ENCODE measurements at places on chromosomes 2 and 18. TPM values are rescaled to one million over a fixed set of nuclear protein-coding genes. Genes with fewer than 3 reads are reported as not detected.

Gene ANKZF1
- total RNA-seq, result 22.4 TPM

Gene CAVIN2
- total RNA-seq, result 145 TPM

DNA sequence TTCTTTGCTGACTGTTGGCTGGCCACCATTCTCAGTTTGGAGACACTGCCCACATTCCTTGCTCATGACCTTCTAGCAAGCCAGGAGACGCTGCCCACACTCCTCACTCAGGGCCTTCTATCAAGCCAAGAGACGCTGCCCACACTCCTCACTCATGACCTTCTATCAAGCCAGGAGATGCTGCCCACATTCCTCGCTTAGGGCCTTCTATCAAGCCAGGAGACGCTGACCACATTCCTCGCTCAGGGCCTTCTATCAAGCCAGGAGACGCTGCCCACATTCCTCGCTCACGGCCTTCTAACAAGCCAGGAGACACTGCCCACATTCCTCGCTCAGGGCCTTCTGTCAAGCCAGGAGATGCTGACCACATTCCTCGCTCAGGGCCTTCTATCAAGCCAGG is 131.3 kb upstream of the CBLN2 start:
- DNase-seq, result no peak

DNA sequence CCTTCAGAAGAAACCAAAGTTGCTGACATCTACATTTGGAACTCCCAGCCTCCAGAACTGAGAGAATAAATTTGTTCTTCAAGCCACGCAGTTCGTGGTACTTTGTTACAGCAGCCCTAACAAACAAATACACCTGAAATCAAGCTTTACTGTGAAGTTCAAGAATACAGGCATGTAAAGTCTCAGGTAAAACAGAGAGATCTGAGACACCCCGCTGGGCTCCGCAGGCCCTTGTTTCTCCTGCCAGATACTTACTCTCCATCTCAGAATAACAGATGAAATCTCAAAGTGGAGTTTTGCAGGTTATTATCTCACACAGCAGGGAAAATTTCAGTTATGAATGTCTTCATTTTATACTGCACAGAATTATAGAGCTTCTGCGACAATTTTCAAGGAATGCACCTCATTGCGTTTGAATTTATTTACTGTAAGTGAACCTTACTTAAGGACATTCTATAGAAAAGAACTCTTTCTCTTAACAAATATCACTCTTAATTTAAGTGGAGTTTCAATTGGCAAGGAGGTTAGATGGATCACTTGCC is 492.4 kb upstream of the LRATD1 start:
- DNase-seq, result no peak

DNA sequence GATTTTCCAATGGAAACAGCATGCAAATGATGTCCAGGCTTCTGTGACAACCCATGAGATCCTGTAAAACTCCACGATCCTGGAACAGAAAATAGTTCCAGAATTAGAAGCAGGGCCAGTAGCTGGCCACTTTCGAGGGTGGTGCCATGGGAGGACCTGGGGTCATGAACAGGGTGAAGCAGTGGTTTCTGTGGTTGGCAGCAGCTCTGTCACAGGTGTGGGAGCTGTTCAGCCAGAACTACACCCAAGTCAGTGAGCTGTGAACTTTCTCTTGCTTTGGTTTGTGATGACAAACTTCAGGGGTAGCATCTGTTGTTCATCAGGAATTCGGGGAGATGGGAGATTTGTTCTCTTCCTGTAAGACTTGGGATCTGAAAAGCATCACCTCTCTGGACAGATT is 314.4 kb upstream of the NT5C1B start:
- DNase-seq, result no peak

GRCh38 chr2:127107622-127107999 is 657 bp upstream of the BIN1 start:
- DNase-seq, result no peak

DNA sequence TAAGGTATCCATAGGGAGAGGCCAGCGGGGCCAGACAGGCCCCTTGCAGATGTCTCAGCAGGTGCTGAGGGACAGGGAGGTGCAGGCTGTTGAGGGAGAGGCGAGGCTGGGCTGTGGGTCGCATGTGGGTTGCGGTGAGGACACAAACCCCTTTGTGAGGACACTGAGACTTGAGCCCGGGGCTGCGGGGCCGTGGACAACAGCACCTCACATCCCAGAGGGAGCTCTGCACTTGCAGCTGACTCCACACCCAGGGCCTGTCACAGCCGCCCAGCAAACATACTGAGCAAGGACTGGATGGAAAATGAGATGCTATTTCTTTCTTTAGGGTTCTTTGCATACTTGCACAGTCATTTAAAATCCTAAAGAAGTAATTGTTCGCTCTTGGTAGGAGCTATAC is 95.3 kb upstream of the NFATC1 start:
- no peak for DNase-seq

DNA sequence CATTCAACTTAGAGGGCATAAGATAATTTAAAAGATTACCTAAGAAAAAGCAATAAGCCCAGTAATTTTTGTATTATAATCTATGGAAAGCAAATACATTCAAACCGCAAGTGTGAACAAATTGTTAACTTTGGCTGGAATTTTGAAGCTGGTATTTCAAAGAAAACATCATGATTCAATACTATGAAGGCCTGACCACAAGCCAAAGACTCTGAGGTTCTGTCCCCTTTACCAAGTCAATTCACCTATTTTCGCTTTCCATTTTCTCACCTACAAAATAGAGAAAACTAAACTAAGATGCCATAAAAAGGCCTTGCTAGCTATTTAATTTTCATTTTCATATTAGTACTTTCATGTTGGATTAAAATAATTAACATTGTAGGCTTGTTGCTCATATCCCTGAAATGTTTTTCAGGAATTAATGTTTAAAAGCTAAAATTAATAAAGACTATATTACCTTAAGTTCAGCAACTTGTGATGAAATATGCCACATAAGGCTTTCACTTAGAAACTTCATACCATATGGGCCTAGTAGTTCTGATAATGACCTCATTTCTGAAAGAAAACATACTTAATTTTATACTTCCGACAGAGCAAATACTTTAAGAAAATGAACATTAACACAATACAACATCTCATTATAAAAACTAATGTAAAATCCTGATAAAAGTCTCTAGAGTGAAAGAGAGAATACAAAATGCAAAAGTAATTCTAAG is 85.7 kb upstream of the FRZB start:
- DNase-seq, result no peak
